NCI-H1417 (cell line): ENCODE measurements at places on chromosomes 4 and X.

DNA sequence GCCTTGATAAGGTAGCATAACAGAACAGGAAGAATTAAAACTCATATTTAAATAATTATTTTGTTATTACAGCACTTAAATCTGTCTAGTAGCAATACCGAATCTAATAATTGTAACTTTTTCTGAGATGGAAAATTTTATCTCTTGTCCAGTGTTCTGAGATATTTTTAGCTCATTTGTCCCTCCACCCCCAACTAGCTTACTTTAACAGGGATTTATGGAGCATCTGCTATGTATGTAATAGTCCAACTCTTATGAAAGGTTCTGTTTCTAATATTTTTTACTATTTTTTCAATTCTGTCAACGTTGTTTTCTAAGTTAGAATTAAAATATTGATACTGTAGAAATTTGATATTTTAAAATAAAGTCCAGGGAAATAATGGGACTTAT lies 38.2 kb upstream of the NUDT6 start:
- no peak for DNase-seq

GRCh38 chr4:84750960-84751283 lies 168.0 kb downstream of the CDS1 start:
- DNase-seq, result no peak

DNA sequence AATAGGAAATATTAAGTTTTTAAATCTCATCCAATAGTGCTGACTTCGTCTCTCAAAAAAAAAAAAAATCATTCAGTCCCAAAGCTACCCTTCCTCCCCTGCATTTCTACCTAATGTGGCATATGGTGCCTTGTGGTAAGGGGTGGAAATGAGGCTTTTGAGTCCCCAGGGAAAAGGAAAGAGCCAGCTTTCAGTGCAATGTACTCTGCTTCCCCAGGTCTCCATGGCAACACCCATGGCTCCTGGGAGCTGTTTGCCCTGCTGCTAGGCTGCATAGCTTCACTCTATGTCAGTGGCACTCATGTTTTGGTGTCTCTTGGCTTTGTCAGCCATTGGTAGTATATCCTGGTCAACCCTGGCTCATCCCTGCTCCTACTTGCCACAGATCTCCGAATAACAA lies 175.9 kb downstream of the SLC39A8 start:
- DNase-seq, result peak; percentile 84

DNA sequence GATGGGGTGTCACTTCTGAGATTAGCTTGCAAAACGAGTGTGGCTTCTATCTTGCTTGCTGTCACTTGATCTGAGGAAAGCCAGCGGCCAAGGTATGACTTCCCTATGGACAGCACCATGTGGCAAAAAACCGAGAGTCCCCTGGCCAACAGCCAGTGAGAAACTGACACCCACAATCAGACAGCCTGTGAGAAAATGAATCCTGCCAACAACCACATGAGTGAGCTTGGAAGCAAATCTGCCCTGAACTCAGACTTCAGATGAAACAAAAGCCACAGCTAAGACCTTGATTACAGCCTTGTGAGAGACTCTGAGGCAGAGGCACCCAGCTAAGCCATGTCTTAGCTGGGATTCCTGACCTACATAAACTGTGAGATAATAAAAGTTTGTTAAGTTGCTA lies 45.5 kb downstream of the PPP1R2C start:
- DNase-seq, result no peak

DNA sequence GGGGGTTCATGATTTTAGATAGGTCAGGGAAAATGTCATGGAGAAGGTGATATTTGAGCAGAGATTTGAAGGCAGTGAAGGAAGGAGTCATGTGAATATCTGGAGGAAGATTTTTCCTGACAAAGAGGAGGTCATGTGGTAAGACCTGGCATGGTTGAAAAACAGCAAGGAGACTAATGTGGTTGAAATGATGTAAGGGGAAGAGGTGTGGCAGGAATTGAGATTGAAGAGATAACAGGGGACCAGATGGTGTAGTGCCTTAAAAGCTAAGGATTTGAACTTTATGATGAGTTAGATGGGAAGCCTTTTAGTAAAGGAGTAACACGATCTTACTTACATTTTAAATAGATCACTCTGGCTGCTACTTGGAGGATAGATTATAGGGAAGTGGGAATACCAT lies 210.9 kb downstream of the RTL9 start:
- DNase-seq, result no peak

DNA sequence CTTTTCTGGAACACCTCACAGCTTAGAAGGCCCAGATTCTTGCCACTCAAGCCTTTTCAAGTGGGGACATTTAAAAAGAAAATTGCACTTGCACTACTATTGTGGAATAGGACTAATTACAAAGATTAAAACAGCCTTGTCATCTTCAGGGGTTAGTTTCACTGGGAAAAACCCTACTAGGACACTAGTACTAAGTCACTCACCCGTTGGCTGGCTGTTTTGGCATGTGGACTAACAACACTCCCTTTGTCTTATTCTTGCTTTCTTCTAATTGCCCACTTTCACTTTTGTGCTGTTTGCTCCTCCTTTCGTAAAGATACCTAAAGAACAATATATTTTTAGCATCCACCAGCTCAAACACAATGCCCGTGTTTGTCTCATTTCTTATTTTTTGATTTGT lies 200.9 kb upstream of the MID1 start:
- no peak for DNase-seq

DNA sequence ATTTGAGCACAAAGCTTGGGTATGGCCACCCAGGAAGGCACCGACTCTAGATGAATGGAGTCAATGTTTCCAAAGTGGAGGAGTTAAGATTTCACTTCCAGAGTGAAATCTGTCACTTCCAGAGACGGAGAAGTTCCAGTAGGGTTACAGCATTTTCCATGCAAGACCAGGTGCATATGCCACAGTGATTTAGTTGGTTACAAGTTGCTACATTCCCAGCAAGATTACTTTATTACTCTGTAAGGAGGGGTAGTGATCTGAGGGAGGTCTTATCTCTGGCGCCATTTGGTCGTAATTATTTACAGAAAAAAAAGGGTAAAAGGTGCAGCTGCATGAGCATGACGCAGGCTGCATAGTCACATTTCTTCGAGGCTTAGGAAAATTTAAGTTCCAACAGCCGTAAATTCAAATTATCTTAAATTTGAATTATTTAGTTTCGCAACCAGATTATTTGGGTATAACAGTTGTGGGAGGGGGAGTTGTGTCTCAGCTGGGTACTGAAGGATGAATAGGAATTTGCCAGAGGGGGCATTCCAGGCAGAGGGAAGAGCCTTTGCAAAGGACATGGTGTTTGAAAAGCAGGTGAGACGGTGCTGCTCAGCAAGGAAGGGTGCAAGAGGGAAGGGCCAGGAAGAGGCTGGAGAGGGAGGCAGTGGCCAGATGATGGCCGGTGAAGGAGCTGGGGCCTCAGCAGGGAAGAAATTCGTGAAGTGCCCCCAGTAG lies 17.4 kb upstream of the AFAP1 start:
- DNase-seq, result no peak

DNA sequence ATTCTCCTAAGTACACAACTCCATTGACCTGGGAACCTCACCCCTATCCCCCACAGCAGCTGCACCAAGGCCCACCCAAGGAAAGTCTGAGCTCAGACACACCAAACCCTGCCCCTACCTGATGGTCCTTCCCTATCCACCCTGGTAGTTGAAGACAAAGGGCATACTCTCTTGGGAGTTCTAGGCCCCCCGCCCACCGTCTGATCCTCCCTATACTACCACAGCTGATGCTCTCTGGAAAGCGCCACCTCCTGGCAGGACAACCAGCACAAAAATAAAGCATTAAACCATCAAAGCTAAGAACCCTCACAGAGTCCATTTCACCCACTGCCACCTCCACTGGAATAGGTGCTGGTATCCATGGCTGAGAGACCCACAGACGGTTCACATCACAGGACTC lies 83.6 kb downstream of the ANAPC10 start:
- no peak for DNase-seq

GRCh38 chr4:170465429-170465828 lies 375.7 kb upstream of the AADAT start:
- no peak for DNase-seq

DNA sequence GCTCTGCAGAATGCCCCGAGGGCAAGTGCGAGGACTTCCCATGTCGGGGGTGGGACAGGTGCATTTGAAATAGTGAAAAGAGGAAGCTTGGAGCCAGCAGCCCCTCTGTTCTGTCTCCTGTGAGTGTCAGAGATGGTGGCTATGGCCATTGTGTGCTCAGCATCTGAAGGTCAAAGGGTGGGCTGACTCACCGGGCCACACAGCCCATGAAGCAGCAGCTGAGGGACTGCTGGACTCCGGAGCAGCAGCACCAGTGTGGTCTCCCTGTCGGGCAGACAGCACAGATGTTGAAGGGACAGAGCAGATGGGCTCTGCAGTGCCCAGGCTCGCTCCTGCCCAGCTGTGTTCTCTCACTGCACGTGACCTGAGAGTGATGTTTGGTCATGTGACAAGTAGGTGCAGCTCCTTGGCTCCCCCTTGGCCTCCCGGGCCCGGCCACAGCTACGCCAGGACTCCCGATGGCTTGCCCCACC lies 53.5 kb downstream of the TBC1D14 start:
- DNase-seq, result no peak

DNA sequence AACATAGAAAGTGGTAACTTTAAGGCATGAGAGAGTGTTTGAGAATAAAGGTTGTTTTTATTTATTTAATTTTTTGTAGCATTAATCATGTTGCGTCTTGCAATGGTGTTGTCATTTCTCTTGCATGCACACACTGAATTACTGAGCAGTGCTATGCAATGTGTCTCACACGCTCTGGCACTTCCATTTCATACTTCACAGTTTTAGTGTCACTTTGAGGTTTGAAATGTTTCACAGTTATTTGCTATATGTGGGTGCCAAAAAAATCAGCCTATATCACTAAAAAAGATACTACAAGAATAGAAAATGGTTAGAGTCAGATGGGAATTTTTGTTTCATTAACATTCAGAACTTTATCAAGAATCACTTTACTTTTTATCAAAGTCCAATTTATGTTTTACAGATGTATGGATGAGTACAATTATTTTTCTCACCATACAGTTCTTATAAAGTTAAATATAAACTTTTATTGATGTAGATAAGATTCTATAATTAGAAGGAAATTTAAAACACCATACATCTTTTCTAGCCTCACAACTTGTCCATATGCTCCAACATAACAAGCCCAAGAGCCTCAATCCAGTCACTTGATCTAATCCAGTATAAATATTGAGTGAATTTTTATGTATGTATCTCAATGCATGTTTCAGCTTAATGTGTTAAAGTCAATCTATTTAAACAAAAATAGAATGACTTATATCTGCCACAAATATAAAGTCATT lies 114.0 kb downstream of the IQCM start:
- DNase-seq, result no peak

- peak; percentile 61 for DNase-seq
Observed at GRCh38 chr4:118969359-118969758, 80.7 kb downstream of the SYNPO2 start.

DNA sequence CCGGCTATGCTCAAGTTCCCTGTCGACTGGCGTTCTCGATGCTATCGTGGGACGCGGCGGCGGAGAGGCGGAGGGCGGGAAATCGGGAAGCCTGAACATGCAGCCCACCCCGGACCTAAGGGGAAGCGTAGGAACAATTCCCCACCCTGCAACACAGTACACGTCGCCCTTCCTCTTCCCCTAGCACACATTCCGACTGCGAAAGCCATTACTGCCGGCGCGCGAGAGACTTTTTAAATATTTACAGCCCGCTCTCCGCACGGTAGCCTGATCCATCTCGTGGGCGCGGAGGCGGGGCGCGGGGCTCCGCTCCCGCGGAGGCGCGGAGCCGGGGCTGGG lies 48.1 kb upstream of the BCOR start:
- no peak for DNase-seq

DNA sequence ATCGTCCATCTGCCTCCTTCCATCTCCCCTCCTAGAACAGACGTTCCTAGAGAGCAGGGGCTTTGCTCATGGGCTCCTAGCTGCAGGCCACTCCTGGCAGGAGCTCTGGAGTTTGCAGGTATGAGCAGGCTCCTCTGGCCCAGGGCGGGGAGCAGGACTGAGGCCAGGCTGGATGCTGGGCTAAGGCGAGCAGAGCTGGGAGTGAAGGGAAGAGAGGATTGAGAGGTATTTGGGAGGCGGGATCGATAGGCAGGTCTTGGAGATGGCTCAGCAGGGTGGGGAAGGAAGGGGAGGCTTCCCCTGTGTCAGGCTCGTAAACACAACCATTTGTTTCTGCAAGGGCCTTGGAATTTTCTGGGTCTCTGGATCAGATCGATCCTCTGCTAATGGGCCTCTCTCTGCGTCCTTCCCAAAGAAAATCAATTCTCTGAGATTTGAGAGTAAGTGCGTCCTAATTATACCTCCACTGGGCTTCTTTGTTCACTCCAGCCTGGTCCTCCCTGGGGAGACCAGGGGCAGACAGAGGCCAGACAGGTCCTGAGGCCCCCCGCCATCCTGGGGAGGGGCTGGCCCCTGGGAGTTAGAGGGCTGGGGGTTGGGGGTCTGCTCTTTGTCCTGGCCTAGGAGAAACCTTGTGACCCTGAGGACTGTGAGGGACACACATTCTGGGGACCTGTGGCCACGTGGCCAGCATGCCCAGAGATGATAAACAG lies 94.8 kb upstream of the PSAPL1 start:
- peak; percentile 13 for DNase-seq

DNA sequence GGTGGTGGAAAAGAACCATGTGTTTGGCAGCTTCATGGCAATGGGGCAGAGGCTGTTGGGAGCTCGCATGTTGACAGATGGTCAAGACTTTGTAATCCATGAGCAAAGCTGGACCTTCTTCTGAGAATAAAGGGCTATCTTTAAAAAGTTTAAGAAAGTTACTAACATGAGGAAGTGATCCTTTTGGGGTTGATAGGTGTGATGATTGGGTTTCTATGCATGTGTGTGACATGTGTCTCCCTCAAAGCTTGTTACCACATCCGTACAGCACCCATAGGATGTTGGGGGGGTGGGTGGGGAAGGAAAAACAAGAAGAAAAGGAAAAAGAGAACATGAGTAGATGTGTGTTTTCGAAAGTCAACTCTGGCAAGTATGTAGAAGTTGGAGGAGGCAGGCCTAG lies 123.0 kb upstream of the TLR3 start:
- no peak for DNase-seq

DNA sequence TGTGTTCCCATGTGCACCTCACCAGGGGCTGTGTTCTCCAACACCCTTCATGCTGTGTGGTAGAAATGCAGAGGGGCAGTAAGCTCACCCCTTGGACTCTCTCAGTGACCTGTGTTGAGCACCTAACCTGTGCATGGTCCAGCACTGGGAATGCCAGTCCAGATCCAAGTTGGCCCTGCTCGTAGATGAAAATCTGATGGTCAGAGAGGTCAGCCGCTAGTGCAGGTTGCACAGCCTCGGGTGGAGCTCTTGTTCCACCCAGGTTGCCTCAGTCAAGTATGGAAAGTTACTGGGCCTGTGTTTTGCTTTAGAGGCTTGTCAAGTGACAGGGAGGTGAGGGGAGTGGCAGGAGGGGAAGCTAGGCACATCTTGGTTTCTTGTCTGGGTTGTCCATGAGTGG lies 51.3 kb downstream of the NOP14 start:
- DNase-seq, result no peak

DNA sequence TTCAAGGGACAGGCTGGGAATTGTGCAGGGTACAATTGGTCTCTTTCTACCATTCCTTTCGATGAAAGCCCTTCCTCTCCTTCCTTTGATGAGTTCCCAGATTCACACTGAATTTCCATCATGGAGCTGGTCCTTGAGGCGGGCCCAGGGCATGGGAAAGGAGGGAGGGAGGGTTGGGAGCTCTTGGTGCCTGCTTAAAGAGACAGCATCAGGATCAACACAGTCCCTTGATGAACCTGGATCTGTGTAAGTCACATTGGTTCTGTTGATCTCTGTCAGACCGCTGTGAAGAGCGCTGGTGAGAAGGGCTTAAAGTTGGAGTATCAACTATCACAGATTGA lies 4.4 kb downstream of the PLP1 start:
- no peak for DNase-seq

GRCh38 chr4:38223782-38224236 lies 263.6 kb downstream of the PTTG2 start:
- DNase-seq, result no peak
